ENCODE measurements at places on chromosomes 1 and 21.

GRCh38 chr1:229410692-229411433, 23.0 kb downstream of the ACTA1 start:
- peak; percentile 43 for DNase-seq

DNA sequence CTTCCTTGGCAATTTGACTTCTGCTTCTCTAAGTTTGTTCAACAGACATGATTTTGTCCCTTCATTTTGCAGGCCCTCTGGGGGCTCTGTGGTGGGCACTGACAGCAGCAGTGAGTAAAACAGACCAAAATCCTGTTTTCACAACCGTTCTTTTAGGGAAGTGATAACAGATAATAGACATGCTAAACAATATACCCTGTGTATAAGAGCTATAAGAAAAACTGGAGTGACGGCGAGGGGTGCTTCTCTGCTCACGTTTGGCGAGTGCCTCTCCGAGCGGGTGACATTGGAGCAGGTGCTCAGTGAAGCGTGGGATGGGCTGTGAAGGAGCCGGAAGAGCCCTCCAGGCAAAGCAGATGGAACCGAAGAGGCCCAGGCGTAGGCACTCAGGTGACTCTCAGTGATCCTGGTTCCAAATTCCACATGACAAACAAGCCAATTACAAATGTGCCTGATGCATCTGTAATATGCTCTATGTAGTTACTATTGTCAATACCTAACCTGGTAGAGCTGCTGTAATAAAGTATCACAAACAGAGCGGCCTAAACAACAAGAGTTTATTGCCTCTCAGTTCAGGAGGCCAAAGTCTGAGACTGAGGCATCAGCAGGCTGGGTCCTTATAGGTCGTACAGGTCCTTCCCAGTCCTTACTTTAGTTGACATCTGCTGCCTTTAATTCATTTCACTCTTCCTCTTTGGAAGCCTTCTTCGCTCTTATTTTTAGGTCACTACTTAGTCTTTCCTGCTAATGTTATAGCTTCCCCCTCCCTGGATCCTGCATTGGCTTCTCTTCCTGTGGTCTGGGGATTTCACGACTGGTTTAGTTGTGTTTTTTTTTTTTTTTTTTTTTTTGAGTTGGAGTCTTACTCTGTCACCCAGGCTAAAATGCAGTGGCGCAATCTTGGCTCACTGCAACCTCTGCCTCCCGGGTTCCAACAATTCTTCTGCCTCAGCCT, 20.1 kb downstream of the OR2B11 start:
- no peak for DNase-seq

- DNase-seq = no peak
Measured at GRCh38 chr1:206609229-206609991, 2.9 kb downstream of the EIF2D start.

GRCh38 chr1:226708342-226708780, 30.7 kb downstream of the ITPKB start:
- DNase-seq = no peak

- DNase-seq = no peak
Measured at GRCh38 chr1:211639475-211640300, 35.7 kb downstream of the NEK2 start.

- no peak for DNase-seq
Measured at GRCh38 chr1:3351449-3352298, 102.8 kb upstream of the ARHGEF16 start.

- DNase-seq = no peak
Measured at GRCh38 chr1:57118948-57119603, 153.3 kb upstream of the C8B start.

DNA sequence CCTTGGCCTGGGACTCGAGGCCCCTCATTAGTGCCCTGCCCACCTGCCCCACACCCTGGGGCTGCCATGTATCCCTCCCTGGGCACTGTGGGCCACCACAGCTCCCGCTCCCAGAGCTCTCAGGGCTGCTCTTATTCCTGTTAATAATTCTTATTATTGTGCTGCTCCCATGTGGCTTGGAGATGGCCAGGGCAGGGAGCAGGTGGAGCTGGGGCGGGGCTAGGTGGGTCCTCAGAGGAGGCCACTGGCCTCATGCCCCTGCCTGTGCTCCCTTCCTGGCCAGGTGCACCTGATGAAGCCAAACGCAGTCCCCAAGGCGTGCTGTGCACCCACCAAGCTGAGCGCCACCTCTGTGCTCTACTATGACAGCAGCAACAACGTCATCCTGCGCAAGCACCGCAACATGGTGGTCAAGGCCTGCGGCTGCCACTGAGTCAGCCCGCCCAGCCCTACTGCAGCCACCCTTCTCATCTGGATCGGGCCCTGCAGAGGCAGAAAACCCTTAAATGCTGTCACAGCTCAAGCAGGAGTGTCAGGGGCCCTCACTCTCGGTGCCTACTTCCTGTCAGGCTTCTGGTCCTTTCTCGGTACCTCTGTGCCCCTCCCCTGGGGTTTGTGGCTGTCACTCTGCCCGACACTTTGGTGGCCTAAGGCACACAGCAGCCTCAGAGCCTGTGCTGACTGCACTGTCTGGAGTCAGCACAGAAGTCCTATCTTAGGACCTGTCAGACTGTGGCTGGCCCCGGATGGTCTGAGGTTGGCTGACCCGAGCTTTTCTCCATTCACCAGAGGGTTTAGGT, 34.1 kb downstream of the BMP8A start:
- peak; percentile 59 for DNase-seq

GRCh38 chr1:2637442-2638145, 4.8 kb upstream of the MMEL1 start:
- DNase-seq = no peak

- no peak for DNase-seq
Measured at GRCh38 chr1:58104960-58105359, 441.6 kb downstream of the OMA1 start.

- no peak for DNase-seq
Measured at GRCh38 chr1:10516925-10517676, 42.4 kb downstream of the PEX14 start.

DNA sequence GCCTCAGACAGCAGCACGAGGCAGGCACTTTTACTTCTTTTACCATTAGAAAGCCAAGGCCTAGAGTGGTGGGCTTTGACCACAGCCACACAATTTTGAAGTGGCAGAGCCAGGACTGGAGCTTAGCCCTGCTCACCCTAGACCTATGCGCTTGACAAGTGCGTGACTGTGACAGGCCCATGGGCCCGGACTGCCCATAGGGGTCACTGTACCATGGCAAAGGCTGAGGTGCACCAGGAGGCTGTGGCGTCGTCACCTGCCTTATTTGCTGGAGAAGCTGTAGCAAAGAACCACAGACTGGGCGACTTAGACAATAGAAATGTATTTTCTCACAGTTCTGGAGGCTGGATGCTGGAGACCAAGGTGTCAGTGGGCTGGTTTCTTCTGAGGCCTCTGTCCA, 2.6 kb upstream of the TMEM82 start:
- DNase-seq = no peak

- no peak for DNase-seq
Measured at GRCh38 chr1:178509414-178510007, 3.4 kb upstream of the TEX35 start.

DNA sequence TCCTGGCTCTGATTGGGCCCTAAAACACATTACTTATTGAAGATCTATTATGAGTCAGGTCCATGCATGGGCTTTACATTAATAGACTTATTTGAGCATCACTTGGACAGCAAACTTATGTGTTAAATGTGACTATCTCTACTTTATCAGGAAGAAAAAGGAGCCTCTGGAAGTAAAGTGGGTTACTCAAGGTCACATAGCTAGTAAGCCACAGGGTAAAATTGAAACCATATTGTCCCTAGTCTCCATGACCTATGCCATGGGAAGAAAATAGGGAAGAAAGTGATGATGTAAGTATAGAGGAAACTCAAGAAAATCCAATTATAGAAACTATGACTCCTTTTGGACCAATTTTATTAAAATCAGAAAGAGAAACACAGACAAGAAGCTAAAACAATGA, 555.3 kb downstream of the NUF2 start:
- DNase-seq = no peak

GRCh38 chr21:46111193-46111571, 13.3 kb downstream of the COL6A2 start:
- DNase-seq = peak; percentile 1
